Umbilical cord (tissue), 2 donors: ENCODE measurements at places on chromosomes 2 and 18.

- DNase-seq: no peak
Measured at GRCh38 chr2:184534986-184535385, 63.3 kb upstream of the ZNF804A start.

GRCh38 chr18:46320297-46320696 is 216.1 kb downstream of the HAUS1 start:
- DNase-seq: no peak

DNA sequence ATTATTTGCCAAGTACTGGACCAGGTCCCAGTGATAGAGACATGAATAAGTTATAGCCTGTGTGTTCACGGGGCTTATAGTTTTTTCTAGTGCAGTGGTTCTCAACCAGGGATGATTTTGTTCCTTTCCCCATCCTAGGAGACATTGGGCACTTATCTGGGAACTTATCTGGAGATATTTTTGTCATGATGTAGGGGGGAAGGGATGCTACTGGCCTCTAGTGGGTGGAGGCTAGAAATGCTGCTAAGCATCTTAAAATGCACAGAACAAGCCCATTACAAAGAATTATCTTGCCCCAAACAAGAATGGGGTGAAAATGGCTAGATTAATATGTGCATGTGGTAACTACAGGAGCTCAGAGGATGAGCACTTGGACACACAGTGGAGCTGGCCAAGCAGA is 75.2 kb downstream of the KLHL29 start:
- DNase-seq: no peak

DNA sequence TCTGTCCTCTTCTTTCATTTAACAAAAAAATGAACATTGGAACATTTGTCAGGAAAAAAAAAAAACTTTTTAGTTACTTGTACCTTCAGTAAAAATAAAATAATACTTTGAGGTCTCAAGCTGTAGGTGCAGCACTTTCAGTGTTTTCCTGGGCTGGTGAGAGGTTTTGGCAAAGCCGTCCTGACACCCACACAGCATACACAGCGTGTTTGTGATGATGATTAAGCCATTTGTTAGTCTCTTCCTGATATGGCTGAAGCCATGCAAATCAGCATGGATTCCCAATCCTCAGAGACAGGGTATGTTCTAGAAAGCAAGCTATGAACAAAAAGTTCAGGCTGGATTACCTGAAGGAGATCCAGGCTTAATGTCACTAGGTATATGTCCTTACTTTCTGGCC is 236.8 kb downstream of the ZNF516 start:
- DNase-seq: no peak

DNA sequence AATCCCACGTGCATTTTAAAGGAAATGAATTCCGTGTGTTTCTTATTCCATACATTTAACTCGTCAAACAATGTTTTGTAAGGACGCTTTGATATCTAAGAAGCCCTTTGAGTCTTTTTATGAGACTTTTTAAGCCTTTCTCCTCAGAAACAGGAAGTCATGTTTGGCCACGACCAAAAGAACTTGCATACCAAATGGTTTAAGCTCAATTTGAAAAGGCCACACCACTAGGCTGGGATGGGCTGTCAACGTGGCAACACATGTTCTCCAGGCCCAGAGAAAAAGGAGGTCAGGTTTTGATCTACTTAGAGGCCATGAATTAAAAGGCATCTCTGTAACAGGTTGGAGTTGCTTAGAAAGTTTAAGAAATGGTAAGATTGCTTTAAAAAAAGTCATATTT is 441.8 kb downstream of the CMPK2 start:
- peak; percentile 54 for DNase-seq

DNA sequence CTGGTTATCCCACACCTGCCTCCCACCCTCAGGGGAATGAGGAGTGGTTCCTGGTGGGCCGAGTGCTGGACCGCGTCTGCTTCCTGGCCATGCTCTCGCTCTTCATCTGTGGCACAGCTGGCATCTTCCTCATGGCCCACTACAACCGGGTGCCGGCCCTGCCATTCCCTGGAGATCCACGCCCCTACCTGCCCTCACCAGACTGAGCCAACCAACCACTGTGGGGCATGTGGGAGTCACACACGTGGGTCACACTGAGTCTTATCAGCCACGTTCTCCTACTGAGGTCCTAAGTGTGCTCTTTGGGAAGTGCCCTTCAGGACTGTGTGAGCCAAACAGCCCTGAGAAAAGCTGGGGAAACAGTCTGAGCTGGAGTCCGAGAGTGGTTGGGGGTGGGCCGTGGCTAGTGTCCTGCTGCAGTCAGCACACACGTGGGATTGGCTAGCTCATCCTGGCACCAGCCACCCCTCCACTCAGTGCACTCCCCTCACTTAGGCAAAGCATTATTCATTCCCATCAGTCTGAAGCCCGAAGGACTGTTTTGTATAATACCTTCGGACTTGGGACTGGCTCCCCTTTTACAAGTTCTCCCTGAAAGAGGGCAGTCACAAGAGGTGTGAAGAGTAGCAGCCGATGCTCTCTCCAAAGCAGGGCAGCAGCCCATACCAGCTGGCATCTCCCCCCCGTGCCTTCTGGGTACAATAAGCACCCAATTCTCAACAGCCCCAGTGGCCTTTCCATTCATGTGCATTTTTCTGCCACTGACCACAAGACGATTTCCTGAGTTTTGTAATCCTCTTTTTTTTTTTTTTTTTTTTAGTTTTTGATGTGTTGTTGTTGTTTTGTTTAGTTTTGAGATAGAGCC is 4.6 kb downstream of the TIGD1 start:
- no peak for DNase-seq

DNA sequence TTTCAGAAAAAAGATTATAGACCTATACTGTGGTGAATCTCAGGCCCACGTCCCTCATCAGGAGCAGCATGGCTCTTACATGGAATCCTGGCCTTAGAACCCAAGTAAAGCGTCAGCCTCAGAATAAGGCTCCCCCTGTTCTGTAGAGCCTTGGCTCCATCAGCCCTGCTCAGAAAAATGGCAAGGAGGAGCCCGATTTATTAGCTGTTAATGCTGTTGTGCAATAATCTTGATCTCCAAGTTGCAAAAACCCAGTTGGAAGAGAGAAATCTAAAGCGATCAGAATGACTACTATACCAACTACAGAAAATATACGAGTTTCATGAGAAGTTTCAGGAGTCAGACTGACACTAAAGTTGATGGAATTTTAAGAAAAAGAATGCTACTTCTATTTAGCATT is 35.6 kb upstream of the CTAGE1 start:
- peak; percentile 91 for DNase-seq

- no peak for DNase-seq
Measured at GRCh38 chr18:21741312-21741561, 645 bp downstream of the MIB1 start.

- no peak for DNase-seq
Measured at GRCh38 chr2:72793798-72794440, 31.9 kb downstream of the EXOC6B start.

DNA sequence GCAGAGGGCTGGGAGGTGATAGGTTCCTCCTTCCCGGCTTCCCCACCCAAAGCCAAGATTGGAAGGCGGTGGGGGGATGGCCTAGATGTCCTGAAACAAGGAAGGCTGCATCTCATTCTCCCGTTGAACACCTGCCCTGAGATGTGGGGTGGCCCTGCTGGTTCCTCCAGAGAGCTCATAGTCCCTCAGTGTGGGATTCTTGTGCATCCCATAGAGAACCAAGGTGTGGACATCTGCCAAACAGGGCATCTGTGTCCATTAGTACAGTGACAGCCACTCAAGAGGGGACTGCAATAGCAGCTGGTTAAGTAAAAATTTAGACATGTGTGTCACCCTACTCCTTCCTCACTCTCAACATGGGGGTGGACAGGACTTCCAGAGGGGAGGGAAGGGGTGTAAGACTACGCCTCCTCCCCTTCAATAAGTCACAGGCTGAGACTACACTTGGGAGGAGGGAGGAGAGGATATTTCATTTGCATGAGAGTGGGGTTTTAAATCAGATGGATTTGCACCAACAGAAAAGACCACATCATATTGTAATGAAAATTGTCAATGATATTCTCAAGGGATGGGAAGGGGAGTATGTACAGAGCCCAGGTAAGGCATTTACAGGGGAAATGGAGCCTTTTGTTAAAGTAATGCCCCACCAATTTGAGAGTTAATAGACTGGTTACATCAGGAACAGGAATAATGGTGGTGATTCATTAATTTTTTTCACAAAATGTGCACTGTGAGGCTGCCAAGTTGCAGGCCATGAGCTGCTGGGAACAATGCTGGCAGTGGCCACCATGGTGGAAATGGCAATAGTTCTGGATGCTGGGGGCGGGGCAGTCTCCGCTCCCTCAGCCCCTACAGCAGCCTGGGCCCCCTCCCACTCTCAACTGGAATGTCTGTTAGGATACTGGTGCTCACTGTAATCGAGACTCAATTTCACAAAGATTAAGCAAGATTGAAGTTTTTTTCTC is 80.6 kb downstream of the TEX51 start:
- DNase-seq: no peak
